ENCODE measurements at places on chromosomes 1 and 21. TPM values are rescaled to one million over a fixed set of nuclear protein-coding genes. Genes with fewer than 3 reads are reported as not detected.

GRCh38 chr1:47942240-47942629 lies 55.0 kb downstream of the TRABD2B start:
- H3K4me3 ChIP-seq = no peak overlapping the region
- peaks cover under 1% of the 10 kb centered on the region for H3K27me3 ChIP-seq
- no peak overlapping the region for H3K27ac ChIP-seq
- no peaks in the 10 kb centered on the region for H3K36me3 ChIP-seq
- no peaks in the 10 kb centered on the region for H3K4me1 ChIP-seq

Gene HES2
- not detected for total RNA-seq

Gene GBP5
- 22.8 TPM for total RNA-seq

Gene HIVEP3
- 12.6 TPM for total RNA-seq

Gene CLDN14
- total RNA-seq = 0.64 TPM

GRCh38 chr1:242440757-242441156 lies 83.7 kb downstream of the PLD5 start:
- DNase-seq = no peak
- H3K4me3 ChIP-seq = no peak overlapping the region
- H3K27me3 ChIP-seq = peaks cover 2% of the 10 kb centered on the region

Gene MCM3AP
- total RNA-seq = 136 TPM

GRCh38 chr1:162904579-162904978 lies 43.6 kb upstream of the CCDC190 start:
- no peaks in the 10 kb centered on the region for H3K27me3 ChIP-seq
- no peaks in the 10 kb centered on the region for H3K4me1 ChIP-seq
- no peak overlapping the region for H3K27ac ChIP-seq
- H3K4me3 ChIP-seq = no peak overlapping the region

Gene LCE1A
- not detected for total RNA-seq

DNA sequence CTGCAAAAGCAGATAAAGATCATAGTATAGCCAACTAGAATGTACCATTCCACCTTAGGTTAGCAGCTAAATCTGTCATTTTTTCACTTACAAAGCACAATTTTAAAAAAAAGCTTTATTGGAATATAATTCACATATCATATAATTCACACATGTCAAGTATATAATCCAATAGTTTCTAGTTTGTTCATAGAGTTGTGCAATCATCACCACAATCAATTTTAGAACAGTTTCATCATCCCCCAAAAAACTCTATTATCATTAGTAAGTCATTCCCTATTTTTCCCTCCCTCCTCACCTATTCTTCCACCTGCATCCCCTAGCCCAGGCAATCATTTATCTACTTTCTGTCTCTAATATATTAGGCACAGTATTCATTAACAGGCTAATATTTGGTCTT lies 32.0 kb upstream of the INSL5 start:
- H3K27me3 ChIP-seq = peaks cover 1% of the 10 kb centered on the region
- DNase-seq = no peak
- no peaks in the 10 kb centered on the region for H3K4me1 ChIP-seq

- no peaks in the 10 kb centered on the region for H3K27me3 ChIP-seq
- peak overlapping the region; percentile 68 for H3K4me3 ChIP-seq
- H3K36me3 ChIP-seq = no peaks in the 10 kb centered on the region
- DNase-seq = no peak
Measured at GRCh38 chr1:224205438-224205840, 22.4 kb downstream of the DEGS1 start.

DNA sequence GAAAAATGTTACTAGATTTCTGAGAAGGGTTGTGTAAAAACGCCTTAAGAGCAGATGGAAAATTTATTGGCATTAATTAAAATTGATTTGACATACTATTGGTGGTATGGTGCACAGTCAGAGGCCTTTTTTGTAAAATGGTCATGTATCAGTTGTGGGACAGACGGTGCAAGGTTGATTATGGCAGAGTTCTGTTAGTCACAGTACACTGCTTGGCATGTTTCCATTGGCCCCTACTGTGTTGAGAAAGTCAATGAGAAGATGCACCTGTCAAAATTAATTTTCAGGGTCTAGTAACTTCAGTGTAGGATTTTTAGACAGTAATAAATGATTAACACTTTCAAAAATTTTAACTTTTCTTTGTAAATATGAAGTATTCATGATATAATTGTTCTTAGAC lies 4.4 kb downstream of the B3GALT2 start:
- H3K27me3 ChIP-seq = no peaks in the 10 kb centered on the region
- H3K36me3 ChIP-seq = peaks cover 3% of the 10 kb centered on the region

DNA sequence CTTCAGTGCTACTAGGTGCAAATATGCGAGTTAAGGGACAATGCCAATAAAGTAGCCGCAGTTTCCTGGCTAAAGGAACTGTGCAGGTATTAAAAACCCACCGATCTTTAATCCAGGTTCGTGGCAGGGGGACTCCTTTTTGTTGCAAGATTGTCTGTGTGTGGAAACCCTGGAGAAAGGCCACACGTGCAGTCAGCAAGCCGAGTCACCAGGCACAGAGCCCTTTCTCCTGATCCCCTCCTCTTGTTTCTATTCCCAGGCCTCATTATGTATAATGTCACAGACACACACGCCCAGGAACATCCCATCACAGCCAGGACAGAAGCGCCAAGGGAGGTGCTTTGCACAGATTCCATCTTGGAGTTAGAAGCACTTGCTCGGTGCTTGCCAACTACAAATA lies 528.9 kb downstream of the KIF26B start:
- no peaks in the 10 kb centered on the region for H3K36me3 ChIP-seq
- H3K27me3 ChIP-seq = peaks cover 5% of the 10 kb centered on the region
- H3K27ac ChIP-seq = no peak overlapping the region
- H3K4me1 ChIP-seq = peaks cover 25% of the 10 kb centered on the region

- DNase-seq = no peak
- peaks cover 7% of the 10 kb centered on the region for H3K27me3 ChIP-seq
- no peak overlapping the region for H3K4me3 ChIP-seq
- H3K36me3 ChIP-seq = no peaks in the 10 kb centered on the region
- no peak overlapping the region for H3K27ac ChIP-seq
- no peaks in the 10 kb centered on the region for H3K4me1 ChIP-seq
Measured at GRCh38 chr1:176691251-176692228, 228.6 kb downstream of the PAPPA2 start.

DNA sequence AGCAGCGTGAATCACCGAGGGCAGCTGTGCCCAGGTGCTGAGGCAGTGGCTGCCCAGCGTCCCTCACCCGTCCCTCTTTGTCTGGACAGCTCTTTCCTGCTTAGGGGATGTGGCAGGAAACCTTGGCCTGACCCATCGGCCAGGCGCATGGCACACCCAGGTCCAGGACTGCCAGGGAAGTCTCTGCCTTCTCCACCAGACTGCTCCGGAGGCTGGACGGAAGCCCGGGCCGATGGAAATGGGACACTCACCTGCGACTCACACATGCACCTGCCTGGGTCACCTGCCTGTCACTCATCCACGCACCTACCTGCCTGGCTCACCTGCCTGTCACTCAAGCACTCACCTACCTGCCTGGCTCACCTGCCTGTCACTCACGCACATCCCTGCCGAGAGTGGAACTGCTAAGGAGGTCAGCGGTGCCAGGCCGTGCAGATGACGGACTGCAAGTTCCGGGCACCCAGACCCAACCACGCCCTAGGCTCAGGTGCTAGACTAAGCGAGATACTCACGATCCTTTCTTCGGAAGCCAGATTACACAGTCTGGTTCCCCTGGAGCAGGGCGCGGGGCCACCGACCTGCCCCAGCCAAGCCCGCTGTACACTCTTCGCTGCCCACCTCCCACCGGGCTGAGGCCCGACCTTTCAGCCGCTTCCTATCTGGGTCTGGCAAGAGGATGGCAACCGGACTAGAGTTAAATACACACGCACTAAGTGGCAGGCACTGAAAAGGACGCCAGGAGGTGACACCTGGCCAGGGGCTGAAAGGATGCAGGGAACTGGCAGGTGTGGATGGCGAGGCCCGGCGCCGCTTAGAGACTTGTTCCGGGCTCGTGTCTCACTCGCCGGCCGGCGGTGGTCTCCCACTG lies 1.1 kb downstream of the UBE2J2 start:
- H3K4me3 ChIP-seq = peak overlapping the region; percentile 87
- H3K27me3 ChIP-seq = no peaks in the 10 kb centered on the region
- H3K4me1 ChIP-seq = peaks cover 38% of the 10 kb centered on the region
- peaks cover 19% of the 10 kb centered on the region for H3K36me3 ChIP-seq
- no peak for DNase-seq
- H3K27ac ChIP-seq = peak overlapping the region; percentile 70

- peaks cover 5% of the 10 kb centered on the region for H3K4me1 ChIP-seq
- H3K27me3 ChIP-seq = peaks cover 3% of the 10 kb centered on the region
- no peaks in the 10 kb centered on the region for H3K36me3 ChIP-seq
- no peak overlapping the region for H3K4me3 ChIP-seq
Measured at GRCh38 chr1:194295685-194296084, 1109.3 kb upstream of the B3GALT2 start.

Gene CELA2A
- total RNA-seq = not detected

DNA sequence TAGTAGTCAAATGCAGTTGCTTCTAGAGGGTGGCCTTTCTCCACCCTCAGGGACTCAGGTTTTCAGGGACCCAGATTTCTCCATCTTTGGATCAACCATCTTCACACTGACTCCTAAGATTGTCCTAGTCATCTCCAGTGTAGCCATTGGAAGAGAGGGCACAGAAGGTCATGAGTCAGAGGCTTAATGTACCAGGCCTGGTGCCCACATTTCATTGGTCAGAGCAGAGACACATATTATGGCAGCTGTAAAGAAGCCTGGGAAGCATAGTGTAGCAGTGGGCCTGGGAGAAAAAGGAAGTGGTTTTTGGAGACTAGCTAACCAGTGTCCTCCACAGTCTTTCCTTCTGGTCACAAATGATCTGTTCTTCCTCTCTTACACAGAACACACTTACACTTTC lies 122.5 kb downstream of the GIPC2 start:
- no peak overlapping the region for H3K4me3 ChIP-seq
- no peaks in the 10 kb centered on the region for H3K36me3 ChIP-seq
- H3K27me3 ChIP-seq = no peaks in the 10 kb centered on the region
- H3K4me1 ChIP-seq = no peaks in the 10 kb centered on the region
- DNase-seq = no peak

Gene KRTAP19-1
- total RNA-seq = not detected

GRCh38 chr1:26852701-26853100 lies 10.2 kb upstream of the SFN start:
- no peaks in the 10 kb centered on the region for H3K4me1 ChIP-seq
- H3K36me3 ChIP-seq = peaks cover 70% of the 10 kb centered on the region
- H3K4me3 ChIP-seq = no peak overlapping the region
- no peak overlapping the region for H3K27ac ChIP-seq

DNA sequence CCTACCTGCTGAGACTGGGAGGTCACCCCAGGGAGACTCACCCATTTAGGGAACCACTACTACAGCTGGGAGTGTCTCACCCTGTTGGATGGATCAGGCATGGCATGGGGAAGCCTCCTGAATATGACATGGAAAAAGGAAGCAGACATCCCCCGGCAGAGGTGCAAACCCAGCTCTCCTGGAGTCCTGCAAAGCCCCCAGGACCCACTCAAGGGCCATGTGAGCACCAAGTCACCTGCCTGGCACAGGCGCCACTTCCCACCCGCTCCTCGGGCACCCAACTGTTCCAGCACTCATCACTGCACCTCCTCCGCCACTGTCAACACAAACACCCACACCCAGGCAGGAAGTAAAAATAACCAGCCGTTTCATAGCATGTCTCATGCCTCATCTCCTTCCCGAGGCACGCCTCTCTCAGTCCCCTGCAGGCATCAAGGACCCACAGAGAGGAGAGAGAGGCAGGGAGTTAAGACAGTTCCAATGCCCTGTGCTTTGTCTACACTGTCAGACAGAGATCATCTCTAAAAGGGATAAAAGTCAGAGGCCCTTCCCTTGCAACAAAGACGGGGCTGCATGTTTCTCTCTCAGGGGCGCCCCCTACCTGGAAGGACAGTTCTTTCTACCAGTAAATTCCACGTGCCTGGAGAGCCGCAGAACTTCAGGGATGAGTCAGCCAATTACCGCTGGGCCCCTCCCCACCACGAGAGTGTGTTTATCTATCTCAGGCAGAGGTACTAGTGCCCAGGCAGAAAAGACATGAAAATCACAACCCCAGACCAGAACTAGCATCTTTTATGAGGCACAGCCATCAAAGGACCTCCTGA lies 150.1 kb upstream of the SOD1 start:
- H3K36me3 ChIP-seq = no peaks in the 10 kb centered on the region
- H3K27ac ChIP-seq = no peak overlapping the region
- H3K4me3 ChIP-seq = no peak overlapping the region
- H3K27me3 ChIP-seq = no peaks in the 10 kb centered on the region
- peaks cover 37% of the 10 kb centered on the region for H3K4me1 ChIP-seq
